ENCODE measurements at places on chromosomes 12 and 14.

GRCh38 chr12:13472690-13473089, 276.2 kb downstream of the EMP1 start:
- DNase-seq, result no peak

- no peak for DNase-seq
Measured at GRCh38 chr12:91225316-91225715, 42.7 kb upstream of the DCN start.

- no peak for DNase-seq
Measured at GRCh38 chr12:66925083-66925482, 246.2 kb upstream of the GRIP1 start.

- DNase-seq, result no peak
Measured at GRCh38 chr14:98599082-98599481, 672.9 kb downstream of the BCL11B start.

DNA sequence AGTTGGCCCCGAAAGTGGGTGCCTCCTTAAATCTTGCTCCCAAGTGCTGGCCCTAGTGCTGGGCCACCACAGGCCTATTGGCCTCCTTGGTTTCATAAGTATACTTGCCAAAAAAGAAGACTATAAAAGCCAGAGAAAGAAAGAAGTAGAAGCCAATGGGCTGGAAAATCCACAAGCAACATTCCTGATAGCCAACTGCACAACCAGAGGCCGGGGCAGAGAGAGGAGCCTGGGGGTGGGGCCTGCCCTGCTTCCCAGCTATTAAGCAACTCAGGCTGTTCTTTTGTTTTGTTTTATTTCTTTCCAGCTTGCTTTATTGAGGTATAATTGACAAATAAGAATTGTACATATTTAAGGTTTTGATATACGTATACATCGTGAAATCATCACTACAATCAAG, 177.2 kb upstream of the NTF3 start:
- peak; percentile 3 for DNase-seq

DNA sequence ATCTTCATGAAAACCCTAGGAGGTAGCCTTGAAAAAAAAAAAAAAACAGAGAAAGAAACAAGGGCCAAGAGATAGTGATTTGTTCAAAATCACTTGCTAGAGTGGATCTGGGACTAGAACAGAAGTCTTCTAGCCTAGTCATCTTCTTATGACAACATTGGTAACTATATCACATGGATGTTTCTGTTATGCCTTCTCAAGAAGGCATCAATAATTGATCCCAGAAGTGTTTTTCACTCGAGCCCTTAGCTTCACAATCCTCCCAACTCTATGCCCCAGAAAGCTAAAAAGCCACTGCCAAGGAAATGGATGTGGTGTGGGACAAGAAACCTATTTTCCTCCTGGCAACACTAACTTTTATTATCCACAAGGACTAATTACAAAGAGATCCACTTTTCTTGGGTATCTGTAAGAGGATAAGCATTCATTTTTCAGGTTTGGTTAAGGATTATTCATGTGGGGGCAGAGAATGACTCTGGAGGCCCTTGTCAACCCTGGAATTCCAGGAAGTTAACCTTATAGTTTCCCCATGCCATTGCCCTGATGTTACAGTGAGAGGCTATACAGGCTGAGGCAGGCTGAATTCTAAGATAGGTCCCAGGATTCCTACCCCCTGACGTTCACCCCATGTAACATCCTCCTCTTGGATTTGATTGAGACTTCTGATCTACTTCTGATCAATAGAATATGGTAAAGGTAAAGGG, 67.7 kb upstream of the CPM start:
- no peak for DNase-seq

GRCh38 chr14:100741966-100742365, 15.3 kb downstream of the DLK1 start:
- DNase-seq, result no peak

DNA sequence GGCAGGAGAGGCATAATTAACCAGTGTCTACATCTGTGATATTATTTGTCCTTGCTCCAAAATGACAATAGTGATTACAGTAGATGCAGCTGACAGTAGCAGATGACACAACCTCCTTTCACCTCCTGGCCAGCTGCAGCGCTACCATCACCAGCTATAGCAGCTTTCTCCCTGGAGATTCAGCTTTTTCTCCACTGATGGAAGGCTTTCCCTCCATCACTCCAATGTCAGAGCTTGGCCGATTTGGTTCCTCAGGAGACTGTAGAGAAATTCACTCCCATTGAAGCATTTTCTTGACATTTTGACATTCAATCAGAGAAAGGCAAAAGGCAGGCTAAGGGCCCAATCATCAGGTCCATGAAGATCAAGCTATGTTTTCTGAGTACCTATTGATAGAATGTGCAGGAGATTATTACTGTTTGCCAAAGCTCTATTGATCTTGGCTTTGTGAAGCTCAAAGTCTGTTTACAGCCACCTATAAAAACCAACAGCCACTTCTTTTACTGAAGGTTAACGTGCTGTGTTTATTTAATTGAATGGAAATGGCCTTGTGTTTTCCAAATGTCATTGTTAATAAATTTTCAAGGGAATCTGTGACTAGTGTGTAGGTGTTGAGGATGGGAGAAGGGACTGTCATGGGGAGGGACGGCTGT, 785.1 kb downstream of the DIO2 start:
- no peak for DNase-seq

DNA sequence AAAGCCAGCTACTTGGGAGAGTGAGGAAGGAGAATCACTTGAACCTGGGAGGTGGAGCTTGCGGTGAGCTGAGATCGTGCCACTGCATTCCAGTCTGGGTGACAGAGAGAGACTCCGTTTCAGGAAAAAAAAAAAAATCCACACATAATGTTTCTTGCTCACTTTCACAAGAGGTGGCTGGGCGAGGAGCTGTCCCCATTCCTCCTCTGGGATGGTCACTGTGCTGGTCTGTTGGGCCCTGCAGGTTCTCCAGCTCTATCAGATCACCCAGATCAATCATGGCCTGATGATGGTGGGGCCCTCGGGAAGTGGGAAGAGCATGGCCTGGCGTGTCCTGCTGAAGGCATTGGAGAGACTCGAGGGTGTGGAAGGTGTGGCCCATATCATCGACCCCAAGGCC, 47.3 kb downstream of the DYNC1H1 start:
- no peak for DNase-seq
